ENCODE measurements at places on chromosomes 3 and 15. TPM values are rescaled to one million over a fixed set of nuclear protein-coding genes. Genes with fewer than 3 reads are reported as not detected.

The IGSF10 gene
- polyA plus RNA-seq: 2.3 TPM

The IL5RA gene
- 0.48 TPM for polyA plus RNA-seq

The LIPH gene
- 0.75 TPM for polyA plus RNA-seq

The DLEC1 gene
- polyA plus RNA-seq: 1.6 TPM

The NCKIPSD gene
- polyA plus RNA-seq: 22.8 TPM

The CCRL2 gene
- 1.1 TPM for polyA plus RNA-seq

The SHC4 gene
- 1.8 TPM for polyA plus RNA-seq

The HSPBAP1 gene
- 13.6 TPM for polyA plus RNA-seq

The BCHE gene
- polyA plus RNA-seq: 6.3 TPM

The GPR176 gene
- 16.4 TPM for polyA plus RNA-seq

The CPNE9 gene
- polyA plus RNA-seq: 0.27 TPM

The MRAS gene
- polyA plus RNA-seq: 31.7 TPM

The CNTN6 gene
- 3.7 TPM for polyA plus RNA-seq

The IL17RE gene
- 15.5 TPM for polyA plus RNA-seq

The DGKG gene
- 0.47 TPM for polyA plus RNA-seq

The OSBPL10 gene
- polyA plus RNA-seq: 20.7 TPM

The CPEB1 gene
- polyA plus RNA-seq: 3.2 TPM

The CACNA2D3 gene
- 1.3 TPM for polyA plus RNA-seq

The LIPC gene
- 16.0 TPM for polyA plus RNA-seq

The SH3GL3 gene
- 10.7 TPM for polyA plus RNA-seq

The CLDN11 gene
- 205 TPM for polyA plus RNA-seq

The COL6A5 gene
- polyA plus RNA-seq: not detected

The GOLGA8Q gene
- polyA plus RNA-seq: 2.6 TPM

The IFT122 gene
- 59.1 TPM for polyA plus RNA-seq

The CHRFAM7A gene
- polyA plus RNA-seq: 1.5 TPM

The TIMP4 gene
- polyA plus RNA-seq: 0.86 TPM

The ZNF592 gene
- 32.4 TPM for polyA plus RNA-seq

The TWF2 gene
- polyA plus RNA-seq: 38.3 TPM
